ENCODE measurements at places on chromosomes 13 and 19.

DNA sequence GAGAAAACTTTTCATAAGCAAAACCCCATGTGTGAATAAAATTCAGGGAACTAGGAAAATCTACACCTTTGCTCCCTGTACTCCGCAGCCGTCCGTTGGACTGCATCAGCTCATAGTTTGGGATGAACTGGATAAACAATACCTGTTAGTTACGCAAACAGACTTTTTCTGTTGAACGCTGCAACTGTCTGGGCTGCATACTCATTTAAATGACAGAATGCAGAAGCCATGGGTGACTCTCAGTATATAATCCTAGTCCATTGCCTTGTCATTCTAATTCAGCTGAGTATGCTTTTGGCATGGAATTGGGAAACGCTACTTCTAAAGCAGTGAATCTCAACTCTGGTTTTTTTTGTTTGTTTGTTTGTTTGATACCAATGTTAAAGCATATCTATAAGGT, 151.6 kb downstream of the SLITRK1 start:
- no peak for DNase-seq

- DNase-seq, result no peak
Observed at GRCh38 chr13:27635266-27635665, 13.6 kb downstream of the POLR1D start.

DNA sequence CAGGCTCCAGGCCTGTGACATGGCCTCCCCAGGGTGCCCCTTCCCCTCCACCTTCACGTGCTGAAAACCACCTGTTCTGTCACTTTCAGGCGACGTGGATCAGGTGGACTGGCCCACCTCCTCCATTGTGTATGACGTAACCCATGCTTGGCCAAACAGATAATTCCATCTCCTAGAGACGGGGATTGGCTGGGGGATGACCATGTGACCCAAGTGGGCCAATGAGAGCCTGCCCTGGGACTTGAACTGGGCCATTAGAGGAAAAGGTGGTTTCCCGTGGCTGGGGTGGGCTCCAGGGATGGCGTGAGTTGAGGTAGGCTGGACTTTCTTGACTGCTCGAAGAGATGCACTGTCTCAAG, 3.6 kb upstream of the ADAMTSL5 start:
- DNase-seq, result no peak

GRCh38 chr13:109468123-109468522, 318.3 kb downstream of the IRS2 start:
- no peak for DNase-seq

DNA sequence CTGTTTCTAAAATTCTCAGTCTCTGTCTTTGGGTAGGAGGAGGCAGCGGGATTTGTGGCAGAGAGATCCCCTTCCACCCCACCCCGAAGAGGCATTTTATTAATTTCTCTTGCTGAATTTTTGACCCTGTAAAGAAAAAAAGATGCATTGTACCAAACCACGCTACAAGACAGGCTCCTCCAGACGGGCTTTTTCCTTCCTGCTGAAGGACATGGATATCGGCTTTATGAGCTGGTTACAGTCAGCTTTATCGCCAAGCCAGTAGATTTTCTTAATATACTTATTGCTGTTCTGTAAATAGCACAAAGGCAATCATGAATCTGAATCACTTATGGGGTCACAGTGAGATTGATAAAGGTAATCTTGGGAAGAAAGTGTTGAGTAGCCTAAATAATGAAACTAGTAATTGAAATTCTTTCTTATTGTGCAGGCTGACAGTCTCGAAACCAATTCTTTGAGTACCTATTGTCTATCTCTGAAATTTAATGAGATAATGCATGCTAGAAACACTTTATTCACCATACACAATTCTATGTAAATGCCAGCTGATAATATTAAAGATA, 24.5 kb downstream of the MBNL2 start:
- DNase-seq, result no peak

- no peak for DNase-seq
Observed at GRCh38 chr13:105925496-105925895, 610.0 kb downstream of the EFNB2 start.

DNA sequence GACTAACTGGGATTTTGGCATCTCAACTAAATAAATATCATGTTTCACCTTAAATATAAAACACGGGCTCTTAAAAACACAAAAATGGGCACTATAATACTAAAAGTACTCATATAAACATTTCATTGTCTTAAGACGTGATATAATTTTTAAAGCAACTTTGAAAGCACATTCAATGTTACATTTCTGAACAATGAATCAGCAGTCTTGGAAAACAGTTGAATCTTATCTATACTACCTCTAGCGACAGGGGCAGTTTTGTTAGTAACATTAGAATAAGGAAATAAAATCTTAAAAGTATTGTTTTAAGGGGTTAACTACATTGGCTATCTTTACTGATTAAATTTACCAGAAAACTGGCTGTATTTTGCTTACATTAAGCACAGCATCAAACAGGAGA, 156.9 kb downstream of the UGGT2 start:
- DNase-seq, result no peak

DNA sequence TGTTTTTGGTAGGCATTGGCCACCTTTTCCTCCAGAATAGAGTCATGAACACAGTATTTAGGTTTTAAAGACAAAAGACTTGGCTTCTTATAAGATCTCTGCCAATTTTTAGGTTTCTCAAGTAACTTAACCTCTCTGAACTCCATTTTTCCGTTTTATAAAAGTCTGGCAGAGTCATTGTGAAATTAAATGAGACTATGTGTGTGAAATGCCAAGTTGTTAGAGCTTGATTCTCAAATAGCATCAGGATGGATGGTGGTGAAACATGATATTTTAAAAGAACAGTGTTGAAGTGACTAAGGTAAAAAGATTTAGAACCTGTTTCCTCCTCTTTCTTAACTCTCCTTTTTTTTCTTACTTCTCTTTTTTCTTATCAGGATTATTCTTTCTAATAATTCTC, 617.7 kb upstream of the SLITRK1 start:
- no peak for DNase-seq

- no peak for DNase-seq
Observed at GRCh38 chr19:53010494-53010893, 3.2 kb upstream of the ERVV-1 start.

- DNase-seq, result no peak
Observed at GRCh38 chr13:73767191-73767741, 366.9 kb downstream of the KLF12 start.

DNA sequence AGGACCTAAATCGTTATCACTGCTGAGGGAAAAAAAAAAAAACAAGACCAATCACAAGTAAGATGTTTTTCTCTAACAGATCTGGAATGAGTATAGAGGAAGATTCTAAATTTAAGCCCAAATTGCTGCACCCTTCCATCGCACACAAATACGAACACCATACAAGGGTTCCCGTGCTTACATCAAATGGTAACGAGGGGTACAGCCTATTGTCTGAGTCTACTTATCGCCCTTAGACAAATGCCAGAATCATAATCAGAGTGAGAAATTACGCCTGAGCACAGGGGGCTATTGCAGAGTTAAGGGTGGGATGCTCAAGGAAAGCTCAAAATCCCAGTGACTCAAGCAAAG, 603 bp downstream of the ZC3H13 start:
- no peak for DNase-seq

DNA sequence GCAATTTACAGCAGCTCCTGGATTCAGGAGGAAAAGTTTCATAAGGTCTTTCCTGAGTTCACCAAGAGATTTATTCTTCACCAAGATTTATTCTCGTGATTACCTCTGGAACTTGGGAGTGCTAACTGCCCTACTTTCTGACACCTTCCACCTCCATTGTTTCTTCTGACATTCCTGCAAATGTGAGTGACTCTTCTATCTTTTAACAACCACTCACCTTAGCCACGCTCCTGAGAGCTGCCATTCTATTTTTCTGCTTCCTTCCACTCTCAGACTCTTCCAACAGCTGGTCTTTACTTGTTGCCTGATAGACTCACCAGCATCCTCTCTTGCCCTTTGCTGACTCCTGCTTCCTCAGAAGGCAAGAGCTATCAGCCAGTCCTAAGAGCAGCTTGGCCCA, 11.5 kb upstream of the CBY2 start:
- DNase-seq, result no peak

DNA sequence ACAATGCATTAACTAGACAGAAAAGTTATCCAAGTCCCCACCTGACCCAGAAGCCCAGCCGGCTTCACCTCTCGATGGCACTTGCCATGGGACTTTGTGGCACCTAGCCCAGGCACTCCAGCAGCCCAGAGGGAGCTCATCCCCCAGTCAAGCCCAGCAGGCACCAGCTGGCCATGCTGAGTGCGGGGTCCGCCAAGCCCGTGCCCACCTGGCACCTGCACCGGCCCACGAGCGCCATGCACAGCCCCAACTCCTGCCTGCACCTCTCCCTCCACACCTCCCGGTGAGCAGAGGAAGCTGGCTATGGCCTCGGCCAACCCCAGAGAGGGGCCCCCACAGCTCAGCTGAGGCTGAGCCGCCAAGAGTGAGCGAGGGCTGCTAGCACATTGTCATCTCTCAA, 1759.1 kb downstream of the OLFM4 start:
- no peak for DNase-seq

DNA sequence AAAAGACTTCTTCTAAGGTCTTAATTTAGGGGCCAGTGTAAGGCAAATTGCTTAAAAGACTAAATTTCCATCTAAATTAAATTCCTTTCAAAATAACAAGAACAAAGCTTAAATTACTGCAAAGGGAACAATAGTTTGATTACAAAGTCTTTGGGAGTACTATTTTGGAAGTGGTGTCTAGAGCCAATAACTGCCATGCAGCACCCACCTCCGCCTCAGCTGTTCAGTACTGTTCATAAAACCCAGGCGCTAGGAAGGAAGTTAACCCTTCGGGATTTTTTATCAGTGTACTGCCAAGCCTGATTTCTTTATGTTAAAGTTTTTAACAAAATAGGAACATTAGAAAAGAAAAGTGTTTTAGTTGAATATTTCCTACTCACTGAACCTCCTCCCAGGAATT, 210.1 kb downstream of the LIG4 start:
- DNase-seq, result no peak

- peak; percentile 41 for DNase-seq
Observed at GRCh38 chr19:35928507-35928906, 7.7 kb upstream of the LRFN3 start.
